ENCODE measurements at places on chromosomes 2 and 18.

- DNase-seq = no peak
Observed at GRCh38 chr2:16053437-16054257, 113.3 kb downstream of the MYCN start.

GRCh38 chr2:197286805-197287595, 23.6 kb downstream of the ANKRD44 start:
- DNase-seq = no peak

- no peak for DNase-seq
Observed at GRCh38 chr18:34783501-34783900, 73.4 kb downstream of the DTNA start.

- DNase-seq = no peak
Observed at GRCh38 chr2:204628926-204629712, 83.8 kb downstream of the PARD3B start.

DNA sequence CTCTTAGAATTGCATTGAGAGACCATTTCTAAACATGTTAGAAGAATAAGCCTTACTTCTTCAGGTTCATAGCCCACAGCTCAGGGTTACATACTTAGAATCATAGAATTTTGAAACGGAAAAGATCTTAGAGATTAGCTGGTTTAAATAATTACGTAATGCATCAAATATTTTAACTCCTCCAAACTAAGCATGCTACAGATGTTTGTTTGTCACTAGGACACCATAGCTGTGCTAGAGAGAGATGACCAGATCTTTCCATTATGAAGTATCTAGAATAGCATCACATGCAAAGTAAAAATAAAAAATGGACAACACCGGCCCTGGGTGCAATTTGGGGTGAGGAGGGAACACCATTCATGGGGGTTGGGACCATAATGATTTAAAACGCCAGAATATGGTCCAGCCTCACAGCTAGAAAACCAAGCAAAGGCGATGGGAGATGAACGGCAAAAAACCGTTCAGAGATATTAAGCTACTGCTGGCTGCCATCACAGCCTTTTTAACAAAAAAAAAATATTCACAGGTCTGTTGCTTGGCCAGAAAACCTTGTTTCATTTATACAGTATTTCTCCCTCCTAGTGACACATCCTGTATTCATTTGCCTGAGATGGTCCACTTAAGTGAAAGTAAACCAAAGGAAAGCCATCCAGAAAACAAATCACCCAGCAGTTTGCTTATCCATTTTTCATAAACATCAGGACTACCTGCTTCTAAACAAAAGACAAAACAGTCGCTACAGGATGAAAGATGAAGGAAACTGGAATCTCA, 94.2 kb downstream of the EPHA4 start:
- DNase-seq = no peak

- no peak for DNase-seq
Observed at GRCh38 chr2:98935111-98935770, 784 bp downstream of the CRACDL start.

- DNase-seq = no peak
Observed at GRCh38 chr2:118237451-118237850, 149.2 kb downstream of the INSIG2 start.

GRCh38 chr2:215138479-215138878, at the start of gene ABCA12:
ABCA12 (minus strand) TSS chr2:215138626; CDS start chr2:215138208, 418 bp downstream.
- no peak for DNase-seq

- no peak for DNase-seq
Observed at GRCh38 chr2:213959589-213959988, 451.3 kb upstream of the VWC2L start.

DNA sequence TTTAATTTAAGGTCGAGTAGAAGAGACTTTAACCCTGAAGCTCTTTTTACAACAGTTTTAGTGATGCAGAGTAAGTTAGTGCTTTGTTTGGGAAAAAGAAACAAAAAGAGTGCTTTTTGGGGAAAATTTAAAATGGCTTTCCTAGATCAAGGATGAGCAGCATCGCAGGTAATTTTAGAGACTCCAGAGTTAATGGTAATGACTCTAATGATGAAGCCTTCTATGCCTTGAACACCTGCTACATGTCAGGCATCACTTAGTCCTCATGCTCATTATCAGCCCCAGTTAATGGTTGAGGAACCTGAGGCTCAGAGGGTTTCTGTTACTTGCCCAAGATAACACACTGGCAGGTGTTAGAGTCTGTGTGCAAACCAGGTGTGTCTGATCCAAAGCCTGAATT, 167.8 kb downstream of the ACOXL start:
- no peak for DNase-seq

DNA sequence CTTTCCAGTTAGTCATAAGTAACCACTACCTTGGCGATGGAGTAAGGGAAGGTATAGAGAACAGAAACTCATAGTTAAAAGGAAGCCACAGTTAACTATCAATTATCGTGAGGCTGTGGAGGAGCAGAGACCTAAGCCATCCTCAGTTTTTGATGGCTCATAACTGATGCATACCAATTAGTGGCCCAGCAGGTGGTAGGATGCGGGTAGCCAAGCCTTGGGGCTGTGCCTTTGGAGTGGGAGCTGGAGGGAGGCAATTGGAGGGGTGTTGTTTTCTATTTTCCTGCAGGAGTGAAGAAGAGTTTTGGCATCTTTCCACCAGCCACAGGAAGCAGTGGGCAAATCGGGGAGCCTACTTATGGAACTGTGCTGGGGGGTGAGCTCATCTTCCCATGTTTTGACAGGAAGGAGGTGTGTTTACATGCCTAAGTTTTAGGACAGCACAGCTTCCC, 194.8 kb downstream of the TPGS2 start:
- DNase-seq = no peak

GRCh38 chr18:45589356-45590035, 25.8 kb upstream of the SLC14A2 start:
- DNase-seq = no peak

DNA sequence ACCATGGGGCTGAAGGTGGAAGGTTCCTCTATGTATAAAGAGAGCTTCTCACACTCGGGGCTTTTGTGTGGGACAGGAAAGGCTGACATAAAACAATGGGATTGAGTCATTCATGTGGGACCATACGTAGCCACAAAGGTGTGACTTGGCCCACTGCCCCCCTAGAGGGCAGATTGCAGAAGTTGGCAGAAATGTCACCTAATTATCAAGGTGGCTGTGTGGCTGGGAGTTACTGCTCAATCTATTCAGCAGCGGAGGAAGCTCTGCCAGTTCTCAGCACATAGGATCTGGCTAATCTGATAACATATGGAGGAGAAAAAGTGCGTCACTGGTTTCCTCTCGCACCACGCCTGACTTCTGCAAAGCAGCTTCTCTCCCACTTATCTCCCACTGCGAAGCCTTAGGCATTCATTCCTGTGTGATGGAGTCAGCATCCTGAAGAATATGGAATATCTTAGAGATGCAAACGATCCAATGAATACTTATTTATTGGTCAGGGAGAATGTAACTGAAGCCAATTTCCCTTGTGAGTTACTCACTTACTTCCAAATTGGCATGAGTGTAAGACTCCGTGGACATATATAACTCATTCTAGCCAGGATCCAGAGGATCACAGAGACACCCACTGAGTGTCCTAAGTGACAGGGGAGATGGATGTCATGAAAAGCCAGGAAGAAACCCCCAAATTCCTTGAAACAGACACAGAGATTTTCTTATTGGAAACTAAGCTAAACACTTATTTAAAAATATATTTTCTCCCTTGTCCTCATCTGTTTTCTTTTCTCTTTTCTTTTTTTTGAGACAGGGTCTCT, 344.8 kb downstream of the TGIF1 start:
- no peak for DNase-seq

GRCh38 chr2:111702119-111702803, 181.7 kb downstream of the ANAPC1 start:
- peak; percentile 50 for DNase-seq

GRCh38 chr2:97994476-97994875, 1.3 kb downstream of the TMEM131 start:
- DNase-seq = no peak

GRCh38 chr2:42835577-42836371, 43.4 kb upstream of the HAAO start:
- DNase-seq = no peak

- no peak for DNase-seq
Observed at GRCh38 chr18:39434223-39434920, 1868.8 kb upstream of the CELF4 start.

DNA sequence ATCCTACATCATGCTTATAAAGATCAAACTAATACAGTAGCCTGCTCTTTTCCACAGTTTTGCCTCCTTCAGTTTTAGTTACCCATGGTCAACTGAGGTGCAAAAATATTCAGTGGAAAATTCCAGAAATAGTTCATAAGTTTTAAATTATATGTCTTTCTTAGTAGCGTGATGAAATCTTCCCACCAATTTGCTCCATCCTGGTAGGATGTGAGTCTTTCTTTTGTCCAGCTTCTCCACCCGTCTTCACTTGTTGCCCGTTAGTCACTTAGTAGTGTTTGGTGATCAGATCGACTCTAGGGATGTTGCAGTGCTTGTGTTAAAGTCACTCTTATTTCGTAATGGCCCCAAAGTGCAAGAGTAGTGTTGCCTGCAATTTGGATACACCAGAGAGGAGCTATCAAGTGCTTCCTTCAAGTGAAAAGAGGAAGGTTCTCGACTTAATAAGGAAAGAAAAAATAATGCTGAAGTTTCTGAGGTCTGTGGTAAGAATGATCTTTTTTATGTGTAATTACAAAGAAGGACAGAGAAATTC, 57.0 kb downstream of the CEP192 start:
- no peak for DNase-seq

DNA sequence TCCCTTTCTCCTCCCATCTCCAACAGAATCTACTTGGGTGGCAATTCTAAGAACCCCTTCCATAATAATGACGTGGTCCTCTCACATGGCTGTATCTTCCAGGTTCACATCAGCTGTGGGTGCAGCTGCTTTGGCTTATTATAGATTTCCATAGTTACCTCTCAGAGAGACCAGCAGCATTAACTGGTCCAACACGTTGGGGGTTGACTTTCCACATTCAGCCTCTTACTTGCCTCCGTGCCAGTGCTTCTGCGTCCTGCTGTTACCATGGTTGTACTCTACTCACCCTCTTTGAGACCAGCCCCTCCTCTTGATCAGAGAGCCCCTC, 570.7 kb downstream of the PLCL1 start:
- no peak for DNase-seq

GRCh38 chr2:31381601-31382000, 32.9 kb downstream of the XDH start:
- DNase-seq = no peak

DNA sequence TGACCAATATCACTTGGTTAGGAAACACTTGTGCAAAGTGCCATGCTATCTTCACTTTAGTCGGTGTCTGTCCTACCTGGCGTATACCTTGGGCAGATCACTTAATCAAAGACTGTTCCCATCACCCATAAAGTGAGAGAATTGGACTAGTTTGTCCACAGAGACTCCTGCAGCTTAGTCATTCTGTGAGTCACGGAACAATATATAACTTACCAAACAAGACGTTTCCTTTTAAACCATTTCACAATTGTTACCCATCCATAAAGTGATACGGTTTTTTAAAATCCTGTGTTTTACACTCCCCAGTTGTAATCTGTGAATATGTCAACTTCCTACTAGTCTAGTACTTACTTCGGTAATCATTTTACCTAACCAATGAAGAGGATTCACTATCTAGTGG, 499.3 kb upstream of the SMIM21 start:
- no peak for DNase-seq

DNA sequence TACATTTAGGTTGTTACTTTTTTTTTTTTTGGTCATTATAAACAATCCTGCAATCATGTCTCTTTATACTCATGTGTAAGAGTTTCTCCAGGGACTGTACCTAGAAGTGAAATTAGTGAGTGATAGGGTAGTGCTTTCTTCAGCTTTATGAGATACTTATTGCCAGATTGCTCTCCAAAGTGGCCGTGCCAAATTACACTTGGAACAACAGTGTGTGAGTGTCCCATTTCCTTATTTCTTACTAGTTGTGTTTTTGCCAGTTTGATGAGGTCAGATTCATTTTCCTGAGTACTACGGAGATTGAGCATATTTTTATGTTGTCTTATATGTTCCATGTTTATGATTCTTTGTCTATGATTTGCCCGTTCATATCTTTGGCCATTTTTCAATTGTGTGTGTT, 39.2 kb downstream of the GALNT1 start:
- DNase-seq = no peak

- DNase-seq = no peak
Observed at GRCh38 chr2:49355611-49356010, 201.3 kb upstream of the FSHR start.

- no peak for DNase-seq
Observed at GRCh38 chr2:226837787-226838603, 2.1 kb downstream of the RHBDD1 start.

GRCh38 chr2:136441979-136442714, 323.2 kb upstream of the THSD7B start:
- DNase-seq = no peak

Measured in activated T-cell treated with anti-CD3 and anti-CD28 coated beads for 4 hours (primary cell).